ENCODE measurements at places on chromosomes 1 and 21.

- no peak for DNase-seq
Observed at GRCh38 chr1:186985889-186986491, 157.2 kb downstream of the PLA2G4A start.

GRCh38 chr1:239558991-239559390, 172.6 kb downstream of the CHRM3 start:
- DNase-seq: no peak

DNA sequence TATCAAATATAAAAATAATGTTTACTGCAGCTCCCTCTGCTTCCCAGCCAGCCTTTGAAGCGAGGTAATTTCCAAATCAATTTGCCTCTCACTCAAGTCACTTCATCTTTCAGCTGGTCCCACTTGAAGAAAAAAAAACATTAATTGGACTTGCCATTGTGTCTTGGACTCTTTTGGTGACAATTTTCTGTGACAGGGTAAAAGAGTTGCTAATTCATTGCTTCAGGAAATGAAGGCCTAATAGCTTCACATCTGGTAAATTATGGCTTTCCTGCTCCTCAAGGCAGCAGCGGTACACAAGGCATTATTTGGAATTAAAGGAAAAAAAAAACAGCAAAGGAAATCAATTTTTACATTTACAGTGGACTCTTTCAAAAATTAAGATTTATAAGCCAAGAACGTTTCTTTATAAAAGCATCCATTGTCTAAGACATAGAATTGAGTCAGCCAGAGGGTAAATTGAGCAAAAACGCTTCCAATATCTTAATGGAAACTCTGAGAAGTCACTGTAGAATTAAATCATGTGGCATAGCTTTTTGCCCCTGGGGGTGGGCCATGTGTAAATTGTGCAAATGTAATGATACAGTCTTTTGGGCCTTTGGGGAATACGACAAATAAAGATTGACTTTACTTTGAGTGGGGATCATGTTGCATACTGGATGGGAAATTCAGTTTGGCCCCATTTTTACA, 102.5 kb downstream of the LYPLAL1 start:
- no peak for DNase-seq

DNA sequence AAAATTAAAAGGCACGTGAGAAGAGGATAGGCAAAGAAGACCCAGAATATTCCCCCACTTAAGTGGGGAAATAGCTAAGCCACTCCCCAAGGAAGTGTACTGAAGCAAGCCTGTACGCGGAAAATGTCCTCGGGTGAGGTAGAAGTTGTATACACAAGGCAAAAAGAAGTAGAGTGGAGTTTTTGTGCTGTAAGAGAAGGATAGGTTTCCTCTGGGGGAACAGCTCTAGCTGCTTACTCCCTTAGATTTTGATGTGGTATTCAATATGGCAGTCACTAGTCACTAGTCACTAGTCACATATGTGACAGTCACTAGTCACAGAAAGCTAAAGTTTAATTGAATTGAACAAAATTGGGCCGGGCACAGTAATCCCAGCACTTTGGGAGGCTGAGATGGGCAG, 7.6 kb downstream of the TXNIP start:
- DNase-seq: no peak

DNA sequence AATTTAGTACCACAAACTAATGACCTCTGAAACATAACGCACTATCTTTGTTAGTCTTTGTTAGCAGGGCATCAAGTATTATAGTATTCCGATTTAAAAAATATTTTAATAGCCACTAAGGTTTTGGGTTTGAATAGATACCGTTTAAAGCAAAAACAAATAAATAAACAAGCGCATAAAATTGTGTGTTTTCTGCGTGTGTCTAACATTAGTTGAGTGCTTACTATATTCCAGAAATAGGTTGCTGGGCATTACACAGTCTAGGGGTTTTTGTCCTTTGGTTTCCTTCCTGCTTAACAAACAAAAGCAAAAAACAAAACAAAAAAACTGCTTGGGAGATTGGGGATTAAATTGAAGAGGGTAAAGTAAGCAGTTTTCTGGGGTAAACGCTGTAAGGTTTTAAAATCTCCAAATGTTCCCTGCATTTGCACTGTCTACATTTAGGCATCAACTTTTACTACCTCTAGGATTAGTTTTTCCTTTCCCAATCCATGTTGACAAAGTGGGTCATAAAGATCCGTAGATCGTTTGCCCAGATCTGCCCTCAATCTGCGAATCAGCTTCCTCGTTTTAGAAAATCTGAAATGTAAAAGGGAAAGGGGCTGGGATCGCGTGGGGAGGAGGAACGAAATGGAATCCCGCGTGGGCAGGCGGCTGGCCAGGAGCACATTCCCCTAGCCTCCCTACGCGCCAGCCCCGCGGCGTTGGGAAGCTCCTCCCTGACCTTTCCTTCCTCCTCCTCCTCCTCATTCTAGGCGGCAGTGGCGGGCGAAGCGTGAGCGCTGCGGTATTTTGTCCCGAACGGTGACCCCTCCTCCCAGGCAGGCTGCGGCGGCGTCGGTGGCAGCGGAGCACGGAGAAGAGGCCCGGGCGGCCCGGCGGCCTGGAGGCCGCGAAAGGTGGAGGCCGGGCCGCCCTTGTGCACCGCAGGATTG, at the start of gene KCTD3:
TSS of gene KCTD3 (plus strand) at position 749 of the 935 bp plus-strand sequence. CDS start 382 bp downstream, outside the sequence.
- peak; percentile 45 for DNase-seq

GRCh38 chr1:64645735-64646134, 99.1 kb upstream of the RAVER2 start:
- DNase-seq: no peak

DNA sequence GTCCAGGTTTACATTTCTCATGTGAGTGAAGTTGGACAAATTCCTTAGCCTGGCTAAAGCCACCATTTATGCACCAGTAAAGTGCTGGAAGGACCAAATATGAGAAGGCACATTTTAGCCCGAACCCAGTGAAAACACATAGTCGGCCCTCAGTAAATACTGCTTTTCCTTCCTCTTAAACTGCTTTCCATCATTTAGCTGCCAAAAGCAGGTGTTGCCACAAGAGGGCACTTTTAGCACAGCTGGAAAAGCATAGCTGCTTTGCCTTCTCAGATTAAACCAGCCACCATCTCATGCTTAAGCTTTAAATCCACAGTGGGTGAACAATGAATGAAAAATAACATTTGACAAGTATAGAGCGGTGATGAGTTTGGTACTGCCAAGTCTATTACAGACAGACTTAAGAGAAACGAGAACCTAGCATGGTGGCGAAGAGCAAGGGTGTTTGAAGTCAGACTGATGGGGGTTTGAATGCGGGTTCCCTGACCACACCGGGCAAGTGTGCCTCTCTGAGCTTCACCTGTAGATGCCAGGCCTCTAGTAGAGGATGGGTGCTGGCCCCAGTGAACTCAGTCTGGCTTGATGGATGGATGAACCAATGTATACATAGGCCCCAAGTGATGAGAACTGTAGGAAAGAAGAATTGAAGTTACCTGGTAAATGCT, 57.8 kb downstream of the SLC35D1 start:
- peak; percentile 60 for DNase-seq
